ENCODE measurements at places on chromosomes 1 and 21. TPM values are rescaled to one million over a fixed set of nuclear protein-coding genes. Genes with fewer than 3 reads are reported as not detected.

The KRTAP19-3 gene
- not detected for total RNA-seq

The FAM167B gene
- total RNA-seq, result 1.2 TPM

The PSMG1 gene
- 24.7 TPM for total RNA-seq

The BGLAP gene
- total RNA-seq, result 2.9 TPM

The SERTAD4 gene
- 0.80 TPM for total RNA-seq

The FCGR3A gene
- 23.9 TPM for total RNA-seq

The INPP5B gene
- 21.3 TPM for total RNA-seq

The CELA3A gene
- not detected for total RNA-seq

The LHX8 gene
- not detected for total RNA-seq

The BTBD8 gene
- 12.6 TPM for total RNA-seq

The TFF2 gene
- total RNA-seq, result not detected

The LAX1 gene
- total RNA-seq, result 2.0 TPM

The GFI1 gene
- total RNA-seq, result 0.80 TPM

The TFAP2E gene
- 0.44 TPM for total RNA-seq

The CD244 gene
- total RNA-seq, result 0.64 TPM

The LCE1E gene
- total RNA-seq, result not detected

The TAL1 gene
- total RNA-seq, result 6.2 TPM

All from breast epithelium (tissue), 4 donors.